ENCODE measurements at places on chromosomes 11 and 22.

- no peak for DNase-seq
These were observed 6.8 kb downstream of the SAC3D1 start for GRCh38 chr11:65047581-65048422.

- peak; percentile 20 for DNase-seq
These were observed 56.3 kb upstream of the TNRC6B start for GRCh38 chr22:40121461-40121860.

GRCh38 chr11:113475160-113475761 lies at the start of gene DRD2:
Gene DRD2 (minus strand): TSS chr11:113475398. CDS start chr11:113424651, 50,747 bp downstream.
- DNase-seq, result peak; percentile 70

GRCh38 chr22:24422102-24422665 lies 5.2 kb upstream of the ADORA2A start:
- no peak for DNase-seq

DNA sequence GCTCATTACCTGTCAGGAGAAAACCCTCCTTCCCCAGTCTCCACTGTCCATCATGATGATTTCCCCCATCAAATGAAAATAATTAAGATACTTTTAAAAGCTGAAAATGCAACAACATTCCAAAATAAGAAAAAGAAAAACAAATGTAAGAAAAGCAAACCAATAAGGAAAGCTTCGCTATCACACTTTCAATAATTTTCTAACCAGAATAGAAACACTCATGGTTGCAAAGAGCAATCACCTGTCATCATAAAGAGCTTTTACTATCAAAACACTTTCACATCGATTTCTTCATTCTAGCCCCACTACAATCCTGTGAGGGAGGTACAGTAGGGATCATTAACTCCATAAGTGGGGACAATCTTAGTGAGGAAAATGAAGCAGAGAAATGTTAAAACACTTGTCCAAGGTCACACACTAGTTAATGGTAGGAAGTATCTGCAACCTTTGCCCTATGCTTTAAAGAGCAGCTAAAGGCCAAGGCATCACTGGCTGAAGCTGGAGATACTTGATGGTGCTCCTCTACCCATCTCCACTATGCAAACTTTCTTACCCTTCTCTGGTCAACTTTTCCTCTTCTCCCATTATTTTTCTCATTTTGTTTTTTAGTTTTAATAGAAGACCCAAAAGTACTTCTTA lies 2.6 kb downstream of the RBM4B start:
- no peak for DNase-seq

DNA sequence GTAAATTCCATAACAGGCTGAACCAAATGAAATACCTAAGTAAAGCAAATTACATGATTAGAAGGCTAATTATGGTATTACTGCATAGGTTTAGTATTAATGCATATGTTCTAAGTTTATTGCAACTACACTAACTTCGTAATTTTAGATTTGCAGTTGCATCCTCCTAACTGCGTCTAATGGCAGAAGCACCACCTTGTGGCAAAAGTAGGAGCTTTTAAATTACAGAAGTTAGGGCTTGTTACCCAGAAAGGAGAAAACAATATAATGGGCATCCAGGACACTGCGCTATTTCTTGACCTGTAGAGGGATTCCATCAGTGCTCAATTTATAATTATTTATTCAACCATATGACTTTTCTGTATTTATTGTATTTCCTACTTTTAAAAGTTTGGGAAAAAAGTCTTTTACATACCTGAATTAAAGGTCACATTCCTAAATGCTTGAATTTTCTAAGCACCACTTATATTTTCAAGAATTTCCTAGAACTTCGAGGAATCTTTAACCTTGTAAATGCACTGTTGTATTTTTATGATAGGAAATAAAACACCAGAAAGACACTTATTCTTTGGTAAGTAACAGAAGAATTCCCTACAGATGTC lies 16.3 kb upstream of the GPR83 start:
- no peak for DNase-seq

- DNase-seq, result no peak
These were observed 1.3 kb downstream of the PAFAH1B2 start for GRCh38 chr11:117145393-117145761.

GRCh38 chr11:9775398-9775779 lies 111.5 kb downstream of the SWAP70 start:
- DNase-seq, result no peak

DNA sequence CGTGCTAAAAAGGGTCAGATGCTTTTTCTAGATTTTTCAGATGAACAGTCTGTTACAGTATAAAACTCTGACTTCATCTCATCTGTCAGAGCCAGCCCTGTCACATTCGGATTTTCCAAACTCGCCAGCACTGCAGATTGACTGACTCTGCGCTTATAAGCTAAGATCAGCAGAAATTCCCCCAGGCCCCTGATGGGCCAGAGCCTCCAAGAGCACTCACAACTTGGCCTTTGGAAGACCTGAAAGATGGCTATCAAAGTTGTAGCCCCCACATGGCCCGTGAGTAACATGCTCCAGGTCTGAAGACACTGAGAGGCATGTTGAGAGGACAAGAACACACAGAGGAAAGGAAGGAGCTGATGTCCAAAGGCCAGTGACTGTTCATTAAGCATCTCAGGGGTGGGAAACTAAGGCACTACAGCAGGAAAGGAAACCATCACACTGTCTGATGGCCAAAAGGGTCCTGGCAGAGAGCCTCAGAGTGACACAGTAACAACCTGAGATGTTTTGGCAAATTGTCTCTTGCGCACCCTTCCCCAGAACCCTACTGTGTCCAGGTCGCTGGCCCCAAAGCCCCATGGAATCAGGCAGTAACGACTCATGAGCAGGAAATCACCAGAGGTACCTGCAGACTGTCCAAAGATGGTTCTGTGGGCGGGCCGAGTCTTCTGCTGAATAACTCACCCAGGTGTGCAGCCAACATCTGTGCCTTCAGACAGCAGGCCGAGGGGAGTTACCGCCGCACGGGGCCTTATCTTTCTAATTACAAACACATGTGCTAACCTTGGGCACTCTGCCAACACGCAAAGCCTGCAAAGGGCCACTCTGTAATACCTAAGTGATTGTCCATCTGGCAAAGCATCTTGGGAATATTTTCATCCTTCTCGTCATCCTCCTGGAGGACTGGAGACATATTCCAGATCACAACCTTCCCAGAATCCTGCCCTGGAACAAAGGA lies 23.6 kb downstream of the HIRA start:
- no peak for DNase-seq

DNA sequence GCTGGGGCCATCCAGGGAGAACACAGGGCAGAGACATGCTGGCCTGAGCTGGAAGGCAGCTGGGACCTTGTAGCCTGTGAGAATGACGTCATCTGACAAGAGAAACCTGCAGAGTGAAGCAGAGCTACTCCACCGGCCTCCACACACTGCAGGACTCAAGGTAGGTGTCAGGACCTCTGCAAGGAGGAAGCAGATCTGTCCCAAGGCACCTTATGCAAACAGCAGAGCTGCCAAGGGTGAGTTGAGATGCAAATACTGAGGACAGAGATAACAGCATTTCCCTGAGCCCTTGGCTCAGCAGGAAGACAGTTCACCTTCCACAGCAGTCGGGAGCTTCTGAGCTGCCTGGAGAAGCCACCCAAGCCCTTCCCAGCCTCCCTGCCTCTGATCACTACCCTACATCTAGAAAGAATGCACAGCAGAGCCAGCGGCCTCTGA lies 51.9 kb upstream of the IGSF9B start:
- no peak for DNase-seq

- DNase-seq, result peak; percentile 46
These were observed 29.6 kb downstream of the RTN4R start for GRCh38 chr22:20238536-20238900.

DNA sequence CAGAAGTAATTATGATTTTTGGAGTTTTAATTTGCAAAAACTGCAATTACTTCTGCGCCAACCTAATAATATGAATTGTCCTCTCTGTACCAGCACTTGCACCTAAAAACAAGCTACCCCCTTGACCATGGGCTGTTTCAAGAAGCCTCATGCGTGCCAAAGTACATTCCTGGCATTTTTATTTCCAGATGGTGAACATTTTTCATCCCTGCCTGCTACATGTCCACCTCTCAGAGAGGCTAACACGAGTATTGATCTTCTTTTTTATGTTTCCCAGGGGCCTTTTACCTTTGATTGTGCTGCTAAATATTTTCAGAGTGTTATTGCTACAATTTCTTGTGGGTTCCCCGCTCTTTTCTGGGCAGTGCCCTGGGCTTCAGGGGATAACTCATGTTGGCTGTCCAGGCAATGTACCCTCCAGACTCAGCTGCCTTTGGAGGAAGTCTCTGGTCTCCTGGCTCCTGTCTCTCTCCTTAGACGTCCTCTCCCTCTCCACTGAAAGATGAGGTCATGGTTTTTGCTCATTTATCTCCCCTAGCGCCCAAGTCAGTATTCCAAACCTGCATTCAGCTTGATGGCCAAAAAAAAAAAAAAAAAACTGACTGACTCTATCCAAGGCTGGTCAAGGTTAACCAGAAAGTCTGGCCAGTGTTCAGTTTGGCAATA lies 86.2 kb upstream of the ASPHD2 start:
- no peak for DNase-seq

- DNase-seq, result peak; percentile 74
These were observed 300.9 kb downstream of the TENM4 start for GRCh38 chr11:79139900-79140299.

- no peak for DNase-seq
These were observed 1.7 kb upstream of the SESN3 start for GRCh38 chr11:95232666-95233065.

GRCh38 chr22:19996694-19997384 lies 19.8 kb downstream of the ARVCF start:
- DNase-seq, result no peak

GRCh38 chr11:65434057-65434666 lies 11.6 kb downstream of the NEAT1 start:
- no peak for DNase-seq

DNA sequence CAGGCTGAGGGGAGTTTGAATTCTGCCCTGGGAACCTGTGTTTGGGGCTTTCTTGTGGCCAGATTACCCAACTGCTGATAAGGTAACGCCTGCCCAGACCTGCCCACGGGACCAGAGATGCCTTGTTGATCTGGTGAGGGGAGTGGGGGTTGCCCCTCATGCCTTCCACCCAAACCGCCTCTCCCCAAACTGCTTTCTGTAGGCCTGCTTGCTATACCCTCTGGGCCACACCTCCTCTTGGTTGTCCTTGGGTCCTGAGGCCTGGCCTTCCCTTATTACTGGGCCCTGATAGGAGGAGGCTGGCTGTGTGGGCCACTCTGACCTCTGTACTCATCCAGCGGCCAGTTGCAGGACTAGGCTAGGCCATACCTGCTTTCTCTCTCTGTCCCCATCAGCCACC lies 3.4 kb downstream of the P2RY2 start:
- DNase-seq, result no peak

- no peak for DNase-seq
These were observed 55.2 kb downstream of the NECTIN1 start for GRCh38 chr11:119673759-119674336.

DNA sequence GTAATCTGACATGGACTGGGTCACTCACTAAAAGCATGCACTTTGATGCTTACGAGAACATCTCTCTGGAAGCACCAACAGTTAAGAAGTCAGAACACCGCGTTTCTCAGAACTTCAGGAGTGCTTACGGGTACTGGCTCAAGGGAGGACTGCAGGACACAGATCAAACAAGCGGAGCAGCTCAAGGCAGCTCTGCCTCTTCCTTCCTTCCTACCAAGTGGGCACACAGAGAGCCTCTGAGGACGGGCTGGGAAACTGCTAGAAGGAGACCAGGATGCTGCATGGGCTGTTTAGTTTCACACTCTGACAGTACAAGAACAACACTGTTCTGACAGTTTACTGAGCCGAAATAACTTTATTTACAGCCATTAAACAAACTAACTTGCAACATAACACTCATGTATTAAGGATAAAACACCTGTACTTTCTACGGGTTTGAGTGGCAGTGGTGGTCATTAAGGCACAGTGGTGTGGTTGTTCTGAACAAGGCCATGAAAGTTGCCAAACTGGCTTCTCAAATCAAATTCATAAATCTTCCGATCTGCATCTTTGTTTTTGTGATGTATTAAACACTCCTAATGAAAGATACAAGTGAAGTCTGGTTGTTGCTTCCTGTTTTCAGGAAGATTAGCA lies 37.5 kb downstream of the ARFGAP3 start:
- no peak for DNase-seq

DNA sequence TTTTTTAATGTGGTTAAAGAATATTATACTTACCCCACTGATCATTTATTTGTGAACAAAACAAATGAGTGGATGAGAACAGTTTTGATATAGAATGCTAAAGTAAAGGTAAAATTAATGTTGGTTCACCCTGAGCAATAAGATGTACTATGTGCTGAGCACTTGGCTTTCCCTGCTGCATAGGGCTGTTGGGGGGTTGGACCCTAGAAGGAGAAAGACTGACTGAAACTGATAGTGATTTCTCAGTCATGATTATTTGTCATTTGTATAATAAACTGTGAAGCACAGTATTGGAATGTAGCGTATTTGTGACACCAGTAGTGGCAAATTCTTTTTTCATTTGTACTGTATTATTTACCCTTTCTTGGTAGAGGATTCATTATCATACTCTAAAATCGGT lies 63.3 kb downstream of the PRMT3 start:
- DNase-seq, result no peak

DNA sequence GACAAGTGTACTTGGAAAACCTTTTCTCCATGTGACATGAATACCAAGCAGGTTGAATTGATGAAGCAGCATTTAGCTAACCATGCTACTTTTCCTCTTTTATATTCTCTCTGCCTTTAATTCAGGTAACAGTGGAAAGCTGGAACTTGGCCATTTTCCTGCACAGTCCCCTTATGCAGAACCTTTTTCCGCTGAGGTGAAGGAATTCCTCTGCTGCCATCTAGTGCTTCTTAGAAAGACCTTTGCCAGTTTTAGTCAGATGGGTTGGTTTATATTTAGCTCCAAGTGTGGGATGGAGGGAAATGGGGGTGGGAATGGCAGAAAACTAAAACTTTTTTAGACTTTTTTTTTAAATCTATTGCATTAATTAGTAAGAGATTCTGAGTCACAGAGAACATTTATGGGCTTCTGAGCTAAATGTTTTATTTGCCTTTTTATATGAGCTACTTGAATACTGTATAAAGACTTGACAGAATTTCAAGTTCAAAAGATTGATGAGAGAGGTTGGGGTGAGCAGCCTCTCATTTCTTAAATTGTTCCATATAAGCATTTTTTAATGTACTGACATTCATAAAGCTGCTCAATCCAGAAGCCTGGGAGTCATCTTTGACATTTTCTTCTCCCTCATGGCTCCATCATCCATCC lies 153.9 kb upstream of the ZC3H12C start:
- peak; percentile 91 for DNase-seq

DNA sequence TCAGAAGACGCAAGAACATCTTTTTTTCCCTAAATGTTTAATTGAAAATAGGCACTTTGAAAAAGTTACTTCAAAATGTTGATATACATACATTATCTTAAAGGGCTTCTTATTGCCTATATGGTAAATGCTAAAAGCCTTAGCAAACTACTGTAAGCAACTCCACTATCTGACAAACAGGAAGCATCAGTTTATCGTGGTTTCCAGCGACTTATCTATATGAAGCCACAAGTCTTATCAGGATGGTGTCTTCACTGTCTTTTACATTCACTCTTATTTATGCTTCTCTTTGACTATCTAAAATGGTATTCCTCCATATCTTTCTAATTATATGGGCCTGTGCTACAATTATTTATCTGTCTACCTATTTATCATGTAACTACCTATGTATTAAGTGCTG lies 2091.9 kb downstream of the LRRC4C start:
- DNase-seq, result no peak

All from NCI-H1417 (cell line).